Cardiac fibroblast (primary cell): ENCODE measurements at places on chromosomes 13 and 19.

DNA sequence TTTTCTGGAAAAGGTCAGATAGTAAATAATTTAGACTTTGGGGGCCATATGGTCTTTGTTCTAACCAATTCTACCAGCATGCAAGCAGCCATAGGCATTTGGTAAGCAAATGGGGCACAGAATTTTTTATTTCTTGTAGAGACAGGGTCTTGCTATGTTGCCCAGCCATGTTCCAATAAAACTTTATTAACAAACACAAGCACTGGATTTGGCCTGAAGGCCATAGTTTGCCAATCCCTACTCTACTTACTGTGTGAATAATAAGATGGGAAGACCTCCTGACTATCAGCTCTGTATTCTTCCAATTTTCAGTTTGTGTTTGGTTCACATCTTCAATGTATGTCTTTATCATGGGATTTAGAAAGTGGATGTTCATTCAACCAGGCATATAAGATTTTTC is 53.0 kb upstream of the SERP2 start:
- DNase-seq, result no peak

DNA sequence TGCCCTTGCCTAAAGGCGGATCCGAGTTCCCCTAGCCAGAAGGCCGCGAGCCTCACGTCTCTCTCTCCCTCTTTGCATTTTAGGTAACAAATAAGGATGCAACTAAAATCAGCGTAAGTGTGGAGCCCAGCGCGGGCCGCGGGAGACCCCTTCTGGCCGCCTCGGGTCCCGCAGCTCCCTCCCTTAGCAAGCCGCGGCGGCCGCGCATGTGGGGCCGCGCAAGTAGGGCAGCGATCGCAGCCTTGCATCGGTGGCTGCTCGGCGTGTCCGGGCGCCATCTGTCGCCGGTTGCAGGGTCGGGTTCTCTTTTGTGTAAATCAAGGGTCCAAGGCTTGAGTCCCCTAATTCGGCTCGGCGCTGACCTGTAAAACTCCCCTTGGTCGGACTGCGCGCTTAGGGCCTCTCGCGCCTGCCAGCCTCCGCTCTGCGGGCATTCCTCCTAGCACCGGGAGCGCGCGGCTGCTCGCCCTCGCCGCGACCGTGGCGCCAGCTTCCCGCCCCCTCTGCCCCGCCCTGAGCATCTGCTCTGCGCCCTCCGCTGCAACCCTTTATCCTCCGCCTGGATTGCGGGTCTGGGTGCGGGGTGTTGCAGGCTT is 2.7 kb downstream of the VSTM2B start:
- DNase-seq, result peak; percentile 77

DNA sequence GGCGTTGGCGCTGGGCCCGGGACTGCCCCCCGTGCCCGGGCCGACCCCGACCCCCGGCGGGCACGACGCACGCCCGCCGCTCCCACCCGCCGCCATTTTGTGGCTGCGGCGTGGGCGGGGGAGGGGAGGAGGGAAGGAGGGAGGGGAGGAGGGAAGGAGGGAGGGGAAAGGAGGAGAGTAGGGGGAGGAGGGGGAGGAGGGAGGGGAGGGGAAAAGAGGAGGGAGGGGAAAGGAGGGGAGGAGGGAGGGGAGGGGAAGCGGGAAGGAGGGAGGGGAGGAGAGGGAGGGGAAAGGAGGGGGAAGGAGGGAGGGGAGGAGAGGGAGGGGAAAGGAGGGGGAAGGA is at the start of gene BTBD2:
BTBD2 (minus strand) TSS at position 107 of the 343 bp plus-strand sequence; CDS start at position 96, 11 bp downstream.
- DNase-seq, result peak; percentile 77

DNA sequence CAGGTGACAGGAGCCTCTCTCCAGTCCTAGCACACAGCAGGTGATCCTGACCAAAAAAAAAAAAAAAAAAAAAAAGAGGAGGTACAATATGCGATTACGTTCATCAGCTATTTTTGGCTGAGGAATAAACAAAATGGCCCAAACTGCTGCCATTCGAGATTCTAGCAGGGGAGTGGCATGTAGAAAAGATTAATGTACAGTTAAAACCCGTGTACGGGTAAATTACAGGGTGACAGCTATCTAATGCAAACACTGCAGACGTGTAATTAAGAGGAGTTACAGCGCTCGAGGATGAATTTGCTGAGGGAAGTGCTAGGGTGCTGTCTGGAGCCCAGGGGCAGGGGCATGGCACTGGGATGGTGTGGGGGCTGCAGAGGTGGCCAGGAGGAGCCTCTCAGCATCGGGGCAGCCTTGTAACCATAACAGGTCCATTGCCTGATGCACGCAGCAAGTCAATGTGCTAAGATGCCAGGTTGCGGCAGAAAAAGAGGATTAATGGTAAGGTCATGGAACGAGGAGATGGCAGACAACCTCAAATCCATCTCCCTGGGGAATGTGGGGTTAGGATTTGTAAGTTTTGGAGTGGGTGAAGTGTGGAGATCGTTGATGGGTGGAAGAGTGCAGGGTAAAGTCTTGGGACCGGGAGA is 17.4 kb downstream of the CHST8 start:
- no peak for DNase-seq

DNA sequence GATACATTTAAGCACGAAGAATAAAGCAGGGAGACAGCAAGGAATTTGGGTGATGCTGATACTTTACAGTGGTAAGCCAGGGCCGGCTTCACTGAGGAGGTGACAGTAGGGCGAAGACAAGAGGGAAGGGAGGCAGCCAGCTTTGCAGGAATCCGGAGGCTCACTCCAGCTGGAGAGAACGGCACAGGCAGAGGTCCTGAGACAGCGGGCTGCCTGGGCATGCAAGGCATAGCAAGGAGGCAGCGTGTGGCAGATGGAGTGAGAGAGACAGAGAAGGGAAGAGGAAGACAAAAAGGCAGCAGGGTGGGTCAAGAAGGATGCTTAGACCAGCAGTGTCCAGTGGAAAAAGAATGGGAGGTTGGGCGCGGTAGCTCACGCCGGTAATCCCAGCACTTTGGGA is 83.2 kb upstream of the WASF3 start:
- no peak for DNase-seq

DNA sequence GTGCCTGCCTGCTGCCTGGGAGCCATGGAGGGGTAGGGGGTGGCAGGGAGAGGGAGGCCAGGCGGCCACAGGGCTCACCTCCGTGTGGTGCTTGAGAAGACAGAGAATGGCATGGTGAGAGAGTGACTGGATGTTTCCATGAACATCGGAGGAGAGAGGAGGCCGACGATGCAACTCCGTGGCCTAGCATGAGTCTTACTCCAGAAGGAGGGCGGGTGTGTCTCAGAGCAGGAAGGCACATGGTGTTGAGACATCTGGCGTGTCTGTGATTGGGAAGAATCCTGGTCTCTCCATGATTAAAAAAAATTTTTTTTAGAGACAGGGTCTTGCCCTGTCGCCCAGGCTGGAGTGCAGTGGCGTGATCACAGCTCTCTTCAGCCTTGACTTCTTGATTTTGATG is 5.1 kb downstream of the IRGC start:
- peak; percentile 23 for DNase-seq

DNA sequence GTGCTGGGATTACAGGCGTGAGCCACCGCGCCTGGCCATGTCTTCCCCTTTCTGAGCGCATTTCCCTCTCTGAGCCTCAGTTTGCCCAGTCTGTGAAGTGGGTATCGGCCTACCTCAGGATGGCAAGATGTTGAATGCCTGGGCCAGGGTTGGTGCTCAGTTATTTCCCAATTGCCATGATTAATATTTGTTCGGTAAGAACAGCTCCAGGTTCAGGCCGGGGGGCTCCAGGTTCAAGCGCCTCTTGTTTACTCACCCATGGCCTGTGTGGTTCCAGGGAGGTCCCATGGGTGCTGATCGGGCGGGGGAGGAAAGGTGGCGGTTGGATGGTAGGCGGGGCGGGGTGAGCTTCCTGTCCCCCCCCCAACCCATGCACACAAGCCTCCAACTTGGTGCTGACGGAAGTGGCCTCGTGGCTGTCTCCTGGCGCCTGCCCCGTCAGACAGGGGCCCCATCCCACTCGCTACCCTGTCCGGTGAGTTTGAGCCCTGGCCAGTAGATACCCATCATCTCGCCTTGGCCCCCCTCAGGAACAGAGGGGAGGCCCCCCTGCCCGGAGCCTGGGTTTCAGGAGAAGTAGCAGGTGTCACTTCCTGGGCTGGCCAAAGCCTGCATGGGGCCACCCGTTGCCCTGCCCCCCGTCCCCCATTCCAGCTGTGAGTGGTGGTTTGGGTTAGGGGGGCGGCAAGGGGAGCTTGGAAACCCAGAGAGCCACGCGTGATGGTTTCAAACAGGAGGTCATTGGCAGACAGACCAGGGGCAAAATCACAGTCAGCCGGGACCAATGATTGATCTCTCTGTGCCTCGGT is at the start of gene FCHO1:
FCHO1 (plus strand) TSS at position 375 of the 809 bp plus-strand sequence. CDS start 3,688 bp downstream, outside the sequence.
- no peak for DNase-seq

GRCh38 chr19:53908935-53909415 is at the start of gene CACNG7:
TSS of gene CACNG7 (plus strand) at chr19:53909278. CDS start at chr19:53912832, 3,554 bp downstream.
- DNase-seq, result no peak

- DNase-seq, result no peak
Measured at GRCh38 chr13:59441596-59442280, 722.0 kb downstream of the DIAPH3 start.

DNA sequence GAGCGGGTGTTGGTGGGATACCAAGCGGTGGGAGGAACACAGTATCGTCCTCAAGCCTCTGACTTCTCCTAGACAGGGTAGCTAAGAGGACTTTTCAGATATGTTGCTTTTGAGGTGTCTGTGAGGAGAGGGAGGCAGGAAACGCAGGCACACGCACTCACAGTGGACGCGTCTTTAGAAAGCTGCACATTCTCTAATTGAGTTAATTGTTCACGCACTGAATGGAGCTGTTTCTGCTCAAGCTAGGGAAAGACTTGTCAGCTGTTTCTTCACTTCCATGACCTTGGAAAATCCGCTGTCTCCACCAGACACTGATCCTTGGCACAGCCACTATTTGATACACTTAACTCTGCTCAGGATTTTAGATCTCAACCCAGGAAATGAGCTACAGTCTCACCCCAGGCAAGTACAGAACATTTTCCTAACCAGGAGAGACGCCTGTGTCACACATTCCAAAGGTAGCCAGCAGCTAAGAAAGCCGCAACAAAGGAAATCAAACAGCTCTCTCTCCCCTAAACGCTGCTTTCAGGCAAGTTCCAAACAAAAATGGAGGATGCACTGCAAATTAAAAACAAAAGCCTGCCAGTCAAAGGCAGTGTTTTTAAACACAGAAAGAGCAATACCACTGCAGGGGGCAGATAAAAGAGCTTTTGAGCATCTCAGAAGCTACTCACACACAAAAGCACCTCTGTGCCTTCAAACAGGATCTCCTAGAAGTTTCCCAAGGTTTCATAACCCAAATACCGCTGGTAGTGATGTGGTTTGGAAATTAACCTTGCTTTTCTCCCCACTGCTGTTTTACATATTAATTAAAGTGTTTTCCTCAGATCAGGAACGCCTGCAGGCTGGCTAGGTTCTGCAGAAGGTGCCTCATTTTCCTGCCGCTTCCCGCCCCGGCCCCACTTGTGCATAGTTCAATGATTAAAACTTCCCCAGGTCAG is 57.3 kb downstream of the IRS2 start:
- DNase-seq, result no peak

- DNase-seq, result no peak
Measured at GRCh38 chr13:102650444-102650843, 44.4 kb downstream of the METTL21C start.

DNA sequence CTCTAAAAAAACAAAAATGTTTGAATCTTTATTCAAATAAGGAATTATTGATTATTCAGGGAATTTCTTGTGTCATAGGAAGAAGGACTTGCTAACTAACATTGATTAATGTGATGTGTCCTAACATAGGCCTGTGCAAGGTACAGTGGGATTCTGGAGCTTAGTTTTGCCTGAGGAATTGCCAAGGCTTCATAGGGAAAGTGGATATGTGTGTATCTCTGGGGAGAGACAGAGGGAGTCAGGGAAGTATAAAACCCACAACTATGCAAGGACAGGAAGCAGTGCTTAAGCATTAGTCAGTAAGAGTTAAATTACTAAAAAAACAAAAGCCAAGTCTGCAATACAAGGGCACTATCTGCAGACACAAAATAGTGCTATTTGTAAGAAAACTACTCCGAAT is 59.6 kb downstream of the WDFY2 start:
- DNase-seq, result peak; percentile 95

DNA sequence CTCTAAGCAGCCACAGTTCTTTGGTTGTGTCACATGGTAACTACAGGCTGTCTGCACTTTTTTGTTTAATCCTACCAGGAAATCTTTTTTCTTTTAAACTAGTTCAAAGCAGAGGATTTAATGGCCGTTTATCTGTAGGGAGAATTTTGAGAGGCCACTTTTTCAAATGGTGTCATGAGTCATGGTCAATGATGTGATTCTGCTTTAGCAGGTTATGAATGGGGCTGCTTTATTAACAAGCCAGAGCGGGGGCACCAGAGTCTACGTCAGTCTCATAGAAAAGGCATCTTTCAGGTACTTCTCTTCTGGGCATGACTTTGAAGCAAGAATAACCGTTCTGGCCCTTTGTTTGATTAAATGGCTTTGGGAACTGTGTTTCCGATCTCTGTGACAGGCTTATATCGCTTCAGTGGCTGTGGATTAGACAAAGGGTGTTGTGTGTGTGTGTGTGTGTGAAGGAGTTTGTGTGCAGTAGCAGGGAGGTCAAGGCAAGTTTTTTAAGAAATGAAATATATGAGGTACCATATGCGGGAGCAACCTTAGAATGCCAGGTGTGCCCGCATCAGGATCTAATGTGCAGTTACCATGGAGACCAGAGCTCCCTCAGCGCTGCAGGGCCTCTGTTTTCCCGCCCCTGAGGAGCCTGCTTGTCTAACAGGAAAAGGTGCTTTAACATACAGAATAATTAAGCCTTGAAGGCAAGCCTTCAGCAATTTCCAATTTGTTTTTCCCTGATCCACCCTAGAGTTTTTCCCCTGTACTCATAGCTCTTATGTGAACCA is 120.5 kb downstream of the KATNAL1 start:
- DNase-seq, result no peak

DNA sequence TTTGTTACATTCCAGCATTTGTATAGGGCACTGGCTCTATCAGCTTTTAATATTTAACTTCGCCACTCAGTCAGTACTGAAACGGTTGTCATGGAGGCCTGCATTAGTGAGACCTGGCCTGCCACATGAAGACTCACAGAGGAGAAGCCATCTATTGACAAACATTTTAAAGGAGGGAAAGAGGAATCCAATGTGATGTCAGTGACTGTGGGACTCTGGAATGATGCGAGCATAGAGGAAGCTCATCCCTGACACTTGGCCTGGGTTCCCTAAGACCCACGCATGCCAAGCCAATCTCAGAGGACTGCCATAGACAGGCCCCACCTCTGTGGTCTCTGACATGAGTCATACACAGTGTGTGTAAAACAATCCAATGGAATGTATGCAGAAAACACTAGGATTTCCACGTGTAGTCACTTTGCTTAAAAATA is 7.9 kb upstream of the DPY19L3 start:
- DNase-seq, result peak; percentile 82

DNA sequence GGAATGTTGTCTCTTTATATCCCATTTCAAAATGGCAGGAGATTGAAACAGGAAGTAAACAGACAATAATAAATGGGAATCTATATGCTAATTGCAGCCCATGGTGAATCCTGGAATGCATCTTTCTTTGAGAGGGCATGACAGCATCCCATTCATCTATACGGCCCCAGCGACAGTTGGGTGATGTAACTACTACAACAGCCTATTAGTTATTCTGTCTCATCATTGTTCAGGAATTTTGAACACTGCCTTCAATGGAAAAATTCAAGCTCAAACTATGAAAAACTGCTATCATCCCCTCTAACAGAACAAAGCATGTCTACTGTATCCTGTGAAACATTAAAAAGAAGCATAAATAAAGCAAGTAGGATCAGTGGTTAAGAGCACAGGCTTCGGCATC is 262.1 kb downstream of the DCT start:
- no peak for DNase-seq

- DNase-seq, result no peak
Measured at GRCh38 chr19:15971224-15971780, 22.5 kb downstream of the OR10H4 start.

- no peak for DNase-seq
Measured at GRCh38 chr19:46384396-46384795, 29.0 kb downstream of the CCDC8 start.

GRCh38 chr13:30121666-30122065 is 185.7 kb downstream of the KATNAL1 start:
- no peak for DNase-seq
